Left lung (tissue), 14 donors: ENCODE measurements at places on chromosomes 13 and 19.

- no peak for DNase-seq
Observed at GRCh38 chr19:44661205-44661604, 10.1 kb upstream of the CEACAM19 start.

DNA sequence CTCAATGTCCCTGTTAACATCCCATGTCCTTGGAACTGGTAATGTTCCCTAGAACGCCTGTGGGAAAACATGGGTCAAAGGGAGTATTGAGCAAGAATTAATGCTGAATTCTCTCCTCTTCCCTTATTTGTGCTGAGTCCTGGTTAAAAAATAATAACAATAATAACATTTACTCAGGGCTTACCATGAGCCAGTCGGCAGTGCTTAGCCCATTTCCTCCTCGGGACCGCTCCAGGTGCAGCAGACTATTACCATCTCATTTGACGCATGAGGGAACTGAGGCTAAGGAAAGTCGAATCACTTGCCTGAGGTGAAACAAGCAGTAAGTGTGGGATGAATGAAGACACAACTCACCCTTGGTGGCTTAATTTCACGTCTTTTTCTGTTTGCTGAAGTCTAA lies 33.6 kb upstream of the SLC15A1 start:
- DNase-seq, result no peak

GRCh38 chr19:15673176-15673654 lies 328 bp downstream of the CYP4F12 start:
- no peak for DNase-seq

DNA sequence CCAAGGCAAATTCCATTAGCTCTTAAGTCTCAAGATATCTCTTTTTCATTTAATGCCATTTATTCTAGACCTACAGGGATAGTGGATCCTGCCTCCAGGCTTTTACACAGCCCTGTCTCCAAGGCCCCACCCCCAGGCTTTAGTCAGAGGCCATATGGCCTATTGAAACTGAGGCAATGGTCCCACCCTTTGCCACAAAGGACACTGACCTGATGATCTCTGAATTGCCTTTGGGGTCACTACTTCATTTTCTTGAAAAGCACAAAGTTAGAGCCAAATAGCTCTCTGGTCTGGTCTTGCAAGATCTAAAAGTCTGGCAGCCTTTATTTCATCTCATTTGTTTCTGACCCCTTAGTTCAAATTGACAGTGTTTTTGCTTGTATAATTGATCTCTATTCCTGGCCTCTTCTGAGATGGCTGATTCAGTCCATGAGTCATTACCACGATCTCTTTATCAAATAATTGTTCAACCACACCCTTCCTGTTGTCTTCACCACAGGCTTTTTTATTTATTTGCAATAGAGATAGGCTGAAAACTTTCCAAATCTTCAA lies 209.8 kb downstream of the FGF14 start:
- no peak for DNase-seq

GRCh38 chr13:47288546-47288945 lies 391.7 kb upstream of the HTR2A start:
- no peak for DNase-seq

- DNase-seq, result no peak
Observed at GRCh38 chr19:18214779-18215433, 11.1 kb upstream of the RAB3A start.

GRCh38 chr13:22212576-22212975 lies 541.7 kb downstream of the FGF9 start:
- DNase-seq, result peak; percentile 57

DNA sequence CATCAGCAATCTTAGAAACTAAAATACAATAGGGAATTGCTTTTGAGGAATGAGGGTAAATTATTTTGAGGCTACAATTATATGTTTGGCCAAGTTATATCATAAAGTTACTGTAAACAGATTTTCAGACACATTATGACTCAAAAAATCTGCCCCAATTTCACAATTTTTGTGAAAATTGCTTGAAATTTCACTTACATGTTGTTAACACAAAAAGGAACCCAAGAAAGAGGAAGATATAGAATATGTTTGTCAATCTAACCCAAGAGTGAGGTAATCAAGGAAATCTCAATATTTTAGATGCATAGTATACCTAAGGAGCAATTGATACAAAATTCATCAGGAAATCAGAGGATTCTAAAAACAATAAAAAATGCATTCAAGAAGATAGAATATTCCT lies 73.9 kb upstream of the FNDC3A start:
- no peak for DNase-seq

DNA sequence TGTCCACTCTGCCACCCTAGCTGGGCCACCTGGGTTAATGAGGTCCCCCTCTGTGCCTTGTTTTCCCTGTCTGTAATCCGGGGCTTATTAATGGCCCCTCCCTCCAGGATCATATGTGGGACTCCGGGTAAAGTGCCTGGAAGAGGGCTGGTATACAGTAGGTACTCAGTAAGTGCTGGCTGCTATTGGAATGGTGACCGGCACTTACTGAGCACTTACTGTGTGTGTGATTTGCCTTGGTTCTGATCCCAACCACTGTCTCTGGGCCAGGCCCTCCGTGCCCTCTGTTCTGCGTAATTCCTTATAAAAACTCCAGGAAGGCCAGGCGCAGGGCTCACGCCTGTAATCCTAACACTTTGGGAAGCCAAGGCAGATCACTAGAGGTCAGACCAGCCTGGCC lies 30.9 kb upstream of the NCCRP1 start:
- DNase-seq, result peak; percentile 19

- no peak for DNase-seq
Observed at GRCh38 chr13:78182813-78183212, 264.2 kb upstream of the EDNRB start.

- DNase-seq, result no peak
Observed at GRCh38 chr19:50949861-50950260, 3.0 kb downstream of the KLK5 start.

DNA sequence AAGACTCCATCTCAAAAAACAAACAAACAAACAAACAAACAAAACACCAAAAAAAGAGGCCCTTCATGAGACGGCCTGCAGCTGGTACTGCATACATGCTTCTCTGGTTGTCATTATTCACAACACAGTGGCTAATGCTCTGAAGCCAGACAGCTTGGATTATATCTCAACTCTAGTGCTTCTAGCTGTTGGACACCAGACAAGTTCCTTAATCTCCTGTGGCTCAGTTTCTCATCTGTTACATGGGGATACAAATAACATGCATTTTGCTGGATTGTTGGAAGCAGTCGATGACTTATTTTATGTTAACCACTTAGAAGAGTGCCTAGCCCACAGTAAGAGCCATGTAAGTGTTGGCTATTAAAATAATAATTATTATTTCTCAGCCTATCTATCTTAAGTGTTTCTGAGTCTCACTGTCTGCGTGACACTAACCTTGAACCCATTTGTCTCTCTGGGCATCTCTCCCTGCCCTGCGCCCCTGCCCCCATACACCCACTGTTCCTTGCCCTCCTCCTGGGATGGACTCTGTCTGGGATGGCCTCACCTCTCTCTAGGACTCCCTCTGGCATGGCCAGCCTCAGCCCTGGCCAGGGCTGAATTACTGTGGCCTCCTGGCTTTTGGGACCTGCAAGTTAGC lies 3.1 kb upstream of the JUNB start:
- no peak for DNase-seq

GRCh38 chr13:37348916-37349643 lies 243.6 kb upstream of the CSNK1A1L start:
- DNase-seq, result no peak

DNA sequence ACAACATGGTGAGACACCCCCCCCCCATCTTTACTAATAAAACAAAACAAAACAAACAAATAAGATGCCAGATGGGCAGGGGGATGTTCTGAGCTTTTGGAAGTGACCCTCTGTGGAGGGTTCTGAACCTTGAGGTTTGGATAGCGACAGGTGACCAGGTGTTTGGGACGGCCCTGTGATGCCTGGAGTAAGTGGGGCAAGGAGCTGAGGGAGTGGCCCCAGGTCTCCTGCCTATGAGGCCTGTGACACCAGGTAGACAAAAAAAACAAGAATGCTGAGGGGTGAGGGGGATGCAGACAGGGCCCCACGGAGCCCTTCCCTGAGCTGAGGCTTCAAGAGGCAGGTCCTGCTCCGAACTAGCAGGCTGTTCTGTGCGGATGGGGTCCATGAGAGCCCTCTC lies 9.2 kb downstream of the ADGRE2 start:
- no peak for DNase-seq

GRCh38 chr13:87684850-87685742 lies 13.9 kb downstream of the SLITRK5 start:
- DNase-seq, result no peak

GRCh38 chr13:101881593-101881992 lies 429.1 kb downstream of the ITGBL1 start:
- DNase-seq, result no peak

- no peak for DNase-seq
Observed at GRCh38 chr19:3368848-3369336, 2.5 kb downstream of the NFIC start.

DNA sequence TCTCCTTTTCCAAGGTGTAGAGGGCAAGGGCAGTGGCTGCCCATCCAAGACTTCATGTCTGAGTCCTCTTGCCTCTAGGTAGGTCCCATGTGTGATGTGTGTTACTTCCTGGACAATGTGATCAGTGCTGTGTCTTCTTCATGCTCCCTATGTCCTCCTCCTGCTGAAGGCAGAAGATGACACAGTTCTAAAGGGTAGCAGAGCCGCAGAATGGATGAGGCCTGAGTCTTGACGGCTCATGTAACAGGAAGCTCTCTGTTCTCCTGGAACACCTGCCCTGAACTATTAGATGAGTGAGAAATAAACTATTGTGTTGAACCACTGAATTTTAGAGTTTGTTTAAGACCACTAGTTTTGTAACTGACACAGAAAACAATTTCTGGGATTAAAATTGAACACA lies 165.9 kb downstream of the NDFIP2 start:
- DNase-seq, result no peak

- DNase-seq, result peak; percentile 89
Observed at GRCh38 chr19:1862424-1863327, 703 bp downstream of the KLF16 start.

DNA sequence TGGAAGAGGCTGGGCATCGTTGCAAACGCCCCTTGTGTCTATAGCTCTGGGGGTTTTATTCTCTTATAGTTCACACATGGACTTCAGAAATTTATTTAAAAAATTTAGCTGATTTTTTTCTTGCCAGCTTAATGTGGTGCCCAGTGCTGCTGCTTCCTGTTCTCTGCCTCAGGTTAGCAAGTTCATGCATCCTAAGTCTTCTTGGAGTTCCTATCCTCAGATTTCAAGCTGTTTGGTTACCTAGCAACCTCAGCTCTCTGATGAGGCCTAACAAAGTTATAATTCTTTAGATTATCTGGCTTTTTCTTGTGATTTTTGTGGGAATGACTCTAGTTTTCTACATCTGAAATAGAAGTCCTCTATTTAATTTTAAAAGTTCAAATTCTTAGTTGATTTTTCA lies 250.9 kb downstream of the MAB21L1 start:
- no peak for DNase-seq

DNA sequence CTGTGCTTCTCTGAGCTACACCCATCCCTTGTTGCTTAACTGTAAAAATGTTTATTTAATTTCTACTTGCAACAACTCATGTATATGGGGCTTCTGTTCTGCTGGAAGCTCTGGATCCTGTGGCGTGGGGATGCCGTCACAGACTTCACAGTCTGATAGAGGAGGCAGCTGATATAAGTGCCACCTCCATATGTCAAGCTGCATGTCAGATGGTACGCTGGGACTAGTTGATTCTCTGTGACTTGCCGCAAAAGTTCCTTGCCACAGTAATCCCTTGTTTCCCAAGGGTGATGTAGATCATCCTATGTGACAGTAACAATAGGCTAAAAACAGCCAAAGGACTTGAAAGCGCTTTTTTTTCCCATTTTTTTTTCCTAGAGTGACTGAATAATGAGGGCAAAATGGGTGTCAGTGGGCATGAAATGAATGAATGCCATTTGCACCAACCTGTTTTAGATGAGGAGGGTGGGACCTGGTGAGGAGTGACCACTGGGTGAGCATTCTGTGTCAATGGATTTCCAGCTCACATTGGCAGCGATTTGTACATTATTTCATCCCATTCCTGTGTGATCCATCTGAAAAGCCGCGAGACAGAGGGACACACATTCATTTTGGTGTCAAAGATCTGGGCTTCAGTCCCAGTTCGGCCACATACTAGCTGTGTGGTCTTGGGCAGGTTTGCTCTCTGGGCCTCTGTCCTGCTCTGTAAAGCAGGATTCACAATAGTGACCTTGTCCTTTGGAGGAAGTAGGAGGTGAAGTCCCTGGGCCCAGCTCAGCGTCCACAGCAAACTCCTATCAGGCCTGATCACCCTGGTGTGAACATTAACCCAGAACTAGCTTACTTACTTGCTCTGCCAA lies 88.9 kb upstream of the RNF113B start:
- DNase-seq, result no peak

DNA sequence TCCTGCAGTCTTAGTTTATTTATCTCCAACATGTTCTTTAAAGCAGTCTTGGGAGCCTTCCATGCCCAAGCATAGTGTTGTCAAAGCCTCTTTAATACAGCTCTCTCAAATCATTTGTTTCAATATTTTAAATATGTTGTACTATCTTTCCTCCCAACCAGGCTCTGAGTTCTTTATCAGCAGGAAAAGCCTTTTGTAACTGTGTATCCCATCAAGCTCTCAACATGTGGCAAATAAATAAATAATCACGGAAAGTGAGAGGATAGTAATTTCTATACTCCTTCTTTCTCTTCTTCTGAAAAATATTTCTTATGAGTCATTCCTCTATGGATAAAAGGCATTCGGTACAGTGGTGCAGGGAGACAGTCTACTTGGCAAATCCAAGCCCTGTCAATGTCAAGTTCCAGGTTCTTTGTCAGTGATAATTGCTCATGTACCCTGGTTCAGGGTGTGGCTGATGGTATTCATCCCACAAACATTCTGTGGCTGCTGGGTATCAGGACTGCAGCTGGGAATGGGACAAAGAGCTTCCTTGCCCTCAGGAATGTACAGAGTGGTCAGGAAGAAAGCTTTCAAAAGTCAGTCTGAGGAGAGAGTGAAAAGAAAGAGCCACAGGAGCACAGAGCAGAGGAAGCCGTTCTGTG lies 384.3 kb downstream of the EFNB2 start:
- no peak for DNase-seq

DNA sequence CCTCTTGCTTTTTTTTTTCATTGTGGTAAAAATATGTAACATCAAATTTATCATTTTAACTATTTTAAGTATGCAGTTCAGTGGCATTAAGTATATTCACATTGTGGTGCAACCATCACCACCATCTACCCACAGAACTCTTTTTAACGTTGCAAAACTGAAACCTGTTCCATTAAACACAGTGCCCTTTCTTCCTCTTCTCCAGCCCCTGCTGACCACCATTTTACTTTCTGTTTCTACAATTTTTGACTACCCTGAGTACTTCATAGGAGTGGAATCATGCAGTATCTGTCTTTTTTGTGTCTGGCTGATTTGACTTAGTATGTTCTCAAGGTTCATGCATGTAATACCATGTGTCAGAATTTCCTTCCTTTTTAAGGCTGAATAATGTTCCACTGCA lies 153.1 kb downstream of the FGF9 start:
- no peak for DNase-seq

DNA sequence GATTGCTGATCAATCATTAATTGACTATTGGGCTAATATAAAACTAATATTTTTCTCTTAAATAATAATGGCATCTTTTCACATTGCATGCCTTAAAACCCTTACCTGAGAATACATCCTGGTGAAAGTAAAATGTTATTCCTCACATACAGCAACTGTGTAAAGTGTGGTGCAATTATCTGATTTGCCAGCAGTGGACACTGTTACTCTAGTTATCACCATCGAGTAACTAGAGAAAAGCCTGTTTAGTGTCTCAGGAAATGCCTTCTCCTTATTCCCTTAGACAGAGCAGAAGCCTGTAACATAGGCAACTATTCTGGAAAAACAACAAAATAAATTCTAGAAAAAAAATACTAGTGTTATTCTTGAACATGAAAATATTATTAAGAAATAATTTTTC lies 459.8 kb downstream of the FGF14 start:
- DNase-seq, result no peak

GRCh38 chr13:40379196-40379595 lies 287.2 kb downstream of the FOXO1 start:
- no peak for DNase-seq
